ENCODE measurements at places on chromosomes 13 and 19. TPM values are rescaled to one million over a fixed set of nuclear protein-coding genes. Genes with fewer than 3 reads are reported as not detected.

DNA sequence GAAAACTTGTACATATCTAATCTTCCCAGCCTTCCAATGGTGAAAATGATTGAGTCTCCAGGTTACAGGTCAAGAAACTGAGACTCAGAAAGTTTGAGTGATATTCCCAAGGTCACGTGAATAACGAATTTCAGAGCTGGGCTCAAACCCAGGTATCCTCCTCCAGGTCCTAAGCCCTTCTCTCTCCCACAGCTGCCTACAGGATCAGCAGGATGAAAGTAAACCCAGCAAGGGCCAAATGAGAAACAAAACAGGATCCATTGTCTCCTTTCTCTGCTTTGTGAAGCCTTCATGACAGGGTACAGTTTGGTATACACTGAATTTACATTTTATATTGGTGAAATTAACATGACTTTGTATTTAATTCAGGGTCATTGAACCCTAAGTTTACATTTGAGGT lies 208.1 kb downstream of the RBM26 start:
- DNase-seq: no peak

GRCh38 chr19:53885036-53885435 lies 3.0 kb downstream of the PRKCG start:
- no peak for DNase-seq

- DNase-seq: no peak
Measured at GRCh38 chr13:75399879-75400217, 82.1 kb downstream of the TBC1D4 start.

DNA sequence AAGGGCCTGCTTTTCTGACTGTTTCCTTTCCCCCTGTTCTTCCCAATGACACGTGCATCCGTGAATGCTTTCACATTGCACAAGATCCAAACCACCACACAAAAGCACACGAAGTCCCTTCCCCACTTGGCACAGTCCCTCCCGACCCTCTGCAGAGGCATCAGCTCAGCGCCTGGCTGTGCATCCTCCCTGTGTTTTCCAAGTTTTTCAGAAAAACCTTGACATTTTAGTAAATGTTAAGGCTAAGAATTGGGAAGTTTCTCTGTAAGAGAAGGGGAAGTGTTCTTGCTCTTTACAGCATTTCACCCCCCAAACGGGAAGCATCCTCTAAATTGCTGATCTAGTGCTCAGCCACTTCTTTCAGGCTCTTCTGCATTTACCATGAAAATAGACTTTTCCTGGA lies 94.5 kb upstream of the TM9SF2 start:
- DNase-seq: no peak

GRCh38 chr19:43636121-43636683 lies 3.4 kb downstream of the CADM4 start:
- no peak for DNase-seq

DNA sequence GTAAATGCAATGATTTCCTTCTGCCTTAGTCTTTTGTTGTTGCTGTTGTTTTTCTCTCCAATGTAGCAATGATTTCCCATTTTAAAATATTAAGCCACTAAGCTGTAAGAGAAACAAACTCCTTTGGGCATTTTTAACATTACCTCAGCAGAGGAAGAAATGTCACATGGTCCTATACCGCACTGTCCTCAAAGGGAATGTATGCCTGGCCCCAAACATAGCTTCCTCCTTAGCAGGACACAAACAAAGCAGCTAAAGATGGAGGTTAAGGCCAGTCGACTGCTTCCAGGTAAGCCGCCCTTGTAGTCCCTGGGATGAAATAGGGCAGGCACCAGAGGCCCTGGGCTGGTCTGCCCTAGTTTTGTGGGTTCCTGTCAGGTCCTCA lies 249.0 kb downstream of the TSHZ3 start:
- no peak for DNase-seq

The ZNRF4 gene
- total RNA-seq: not detected
